Uterine smooth muscle cell (primary cell): ENCODE measurements at places on chromosomes 1 and 21. TPM values are rescaled to one million over a fixed set of nuclear protein-coding genes. Genes with fewer than 3 reads are reported as not detected.

The ZZZ3 gene
- 98.3 and 108 TPM in 2 replicates for total RNA-seq

The FAM3B gene
- total RNA-seq = not detected in 2 replicates

The C1orf87 gene
- not detected in 2 replicates for total RNA-seq

The HEYL gene
- 0.12 TPM in 1 of 2 replicates, not detected in the other for total RNA-seq

The PGLYRP3 gene
- not detected in 2 replicates for total RNA-seq

The ACKR1 gene
- not detected in 2 replicates for total RNA-seq

The OR2M4 gene
- total RNA-seq = not detected in 2 replicates

The SMIM12 gene
- 23.5 and 41.2 TPM in 2 replicates for total RNA-seq

The LCE2B gene
- not detected in 2 replicates for total RNA-seq

The STYXL2 gene
- not detected in 2 replicates for total RNA-seq

The MSH4 gene
- 0.11 and 0.25 TPM in 2 replicates for total RNA-seq

The KIAA0040 gene
- total RNA-seq = 0.44 and 0.62 TPM in 2 replicates

The PSMA5 gene
- 57.1 and 72.8 TPM in 2 replicates for total RNA-seq

The KRTAP7-1 gene
- total RNA-seq = not detected in 2 replicates

The RPTN gene
- total RNA-seq = not detected in 2 replicates

The S100A7A gene
- total RNA-seq = not detected in 2 replicates

The CLCA4 gene
- not detected in 2 replicates for total RNA-seq

The PLA2G2A gene
- total RNA-seq = not detected in 2 replicates

The SH3D21 gene
- total RNA-seq = 3.1 and 6.2 TPM in 2 replicates

The TMEM125 gene
- total RNA-seq = under 0.01 TPM in 1 of 2 replicates, not detected in the other

The C1orf56 gene
- total RNA-seq = 1.4 and 1.7 TPM in 2 replicates

The DNMT3L gene
- not detected in 2 replicates for total RNA-seq

The KIF14 gene
- total RNA-seq = 8.5 and 32.2 TPM in 2 replicates

The RAB42 gene
- total RNA-seq = 2.3 and 3.2 TPM in 2 replicates

The PLPPR4 gene
- total RNA-seq = 0.22 and 0.25 TPM in 2 replicates
